ENCODE measurements at places on chromosomes 11 and 22.

GRCh38 chr11:11152877-11153276 is 200.2 kb downstream of the CSNK2A3 start:
- DNase-seq = no peak

GRCh38 chr11:113278481-113278880 is 35.9 kb upstream of the TTC12 start:
- no peak for DNase-seq

DNA sequence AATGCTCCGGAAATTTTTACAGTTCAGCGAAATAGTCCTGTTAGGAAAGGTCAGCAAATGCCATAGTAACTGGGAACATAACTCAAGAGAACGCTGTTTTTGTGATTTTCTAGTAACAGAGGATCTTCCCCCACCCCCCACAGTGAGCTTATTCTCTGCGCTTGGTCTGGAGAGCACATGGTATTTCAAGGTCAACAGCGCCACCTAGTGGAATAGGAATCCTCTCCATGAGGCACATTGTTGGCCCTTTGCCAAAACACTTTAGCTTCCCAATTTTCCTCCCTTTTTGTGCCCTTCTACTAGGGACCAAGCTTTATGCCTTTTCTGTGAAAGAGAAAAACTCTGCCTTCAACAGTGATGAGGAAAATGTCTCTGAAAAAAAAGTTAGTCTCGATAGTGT is 13.2 kb upstream of the OR4C12 start:
- DNase-seq = peak; percentile 28

DNA sequence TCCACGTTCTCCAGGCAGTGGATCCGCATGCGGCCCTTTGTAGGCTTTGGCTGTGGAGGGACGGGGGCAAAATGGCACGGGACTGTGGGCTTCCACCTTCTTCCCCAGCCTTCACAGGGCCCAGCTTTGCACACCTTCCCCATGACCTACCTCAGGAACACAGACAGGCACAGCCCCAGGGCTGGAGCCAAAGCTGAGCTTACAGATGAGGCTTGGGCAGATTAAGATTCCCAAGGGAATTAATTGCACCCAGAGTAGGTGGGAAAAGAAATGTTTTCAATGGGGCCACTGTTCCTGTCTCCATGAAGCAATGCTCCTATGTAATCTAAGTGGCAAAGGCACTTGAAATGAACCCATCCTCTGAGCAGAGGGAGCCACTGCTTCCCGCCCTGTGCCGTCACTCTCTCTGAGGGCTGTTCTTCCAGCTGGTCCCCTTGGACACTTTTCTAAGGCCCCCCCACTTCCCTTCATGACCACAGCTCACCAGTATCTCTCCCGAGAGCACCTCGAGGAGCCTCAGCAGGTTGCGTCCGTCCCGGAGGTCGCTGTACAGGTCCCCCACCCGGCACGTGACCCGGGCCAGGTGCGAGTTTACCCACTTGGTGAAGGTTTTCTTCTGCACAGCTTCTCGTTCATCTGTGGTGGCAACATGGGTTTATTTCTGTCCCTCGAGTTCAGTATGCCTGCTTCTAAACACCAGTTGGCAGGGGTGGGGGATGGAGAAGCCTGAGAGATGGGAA is 13.5 kb downstream of the SPTBN2 start:
- DNase-seq = no peak

GRCh38 chr11:112983887-112984286 is 22.7 kb downstream of the NCAM1 start:
- DNase-seq = no peak

DNA sequence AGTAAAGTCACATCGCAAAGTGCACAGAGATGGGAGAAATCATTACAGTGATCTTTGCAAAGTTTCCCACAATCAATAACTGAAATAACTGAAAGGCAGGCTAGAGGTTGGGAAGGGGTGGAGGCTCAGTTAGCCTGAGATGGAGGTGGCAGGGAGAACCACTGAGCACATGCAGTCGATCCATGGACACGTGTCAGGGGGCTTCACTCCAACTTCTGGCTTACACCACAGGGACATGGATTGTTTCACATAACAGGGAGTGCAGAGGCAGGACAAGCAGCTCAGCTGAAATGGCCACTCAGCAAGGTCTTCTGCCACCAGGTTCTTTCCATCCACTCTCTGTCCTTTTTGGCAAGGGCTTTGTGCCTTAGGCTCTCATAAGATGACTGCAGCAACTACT is 35.1 kb upstream of the MICAL2 start:
- DNase-seq = no peak

DNA sequence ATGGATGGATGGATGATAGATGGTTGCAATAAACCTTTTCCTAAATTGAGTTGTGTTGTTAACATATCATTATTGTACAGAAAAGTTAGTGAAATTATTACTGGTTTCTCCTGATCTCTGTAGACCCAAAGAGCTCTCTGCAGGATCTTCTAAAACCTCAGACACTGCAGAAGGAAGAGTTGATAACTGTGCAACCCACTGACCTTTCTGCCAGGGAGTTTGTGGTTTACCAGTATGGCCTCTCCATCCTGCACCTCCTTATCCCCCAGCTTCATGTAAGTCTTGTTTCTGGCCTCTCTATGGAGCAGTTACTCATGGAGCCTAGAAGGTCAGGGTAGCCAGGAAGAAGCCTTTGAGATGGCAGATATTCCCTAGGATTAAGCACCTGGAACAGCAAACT is 45.6 kb downstream of the BTG4 start:
- DNase-seq = no peak

GRCh38 chr11:100833276-100833675 is 146.2 kb downstream of the ARHGAP42 start:
- no peak for DNase-seq

Data from HL-60 (cell line).